ENCODE measurements at places on chromosomes 2 and 18. TPM values are rescaled to one million over a fixed set of nuclear protein-coding genes. Genes with fewer than 3 reads are reported as not detected.

The ANKRD30B gene
- total RNA-seq, result not detected

The MRPL30 gene
- total RNA-seq, result 22.8 TPM

The CTAGE1 gene
- total RNA-seq, result not detected

The PRKAG3 gene
- total RNA-seq, result not detected

All from naive thymus-derived CD4-positive, alpha-beta T cell (primary cell).